ENCODE measurements at places on chromosomes 6 and 20.

GRCh38 chr20:55701467-55701866, 303.9 kb downstream of the CBLN4 start:
- DNase-seq: no peak

- DNase-seq: no peak
These were observed 652.0 kb upstream of the NOX3 start for GRCh38 chr6:156107624-156108101.

DNA sequence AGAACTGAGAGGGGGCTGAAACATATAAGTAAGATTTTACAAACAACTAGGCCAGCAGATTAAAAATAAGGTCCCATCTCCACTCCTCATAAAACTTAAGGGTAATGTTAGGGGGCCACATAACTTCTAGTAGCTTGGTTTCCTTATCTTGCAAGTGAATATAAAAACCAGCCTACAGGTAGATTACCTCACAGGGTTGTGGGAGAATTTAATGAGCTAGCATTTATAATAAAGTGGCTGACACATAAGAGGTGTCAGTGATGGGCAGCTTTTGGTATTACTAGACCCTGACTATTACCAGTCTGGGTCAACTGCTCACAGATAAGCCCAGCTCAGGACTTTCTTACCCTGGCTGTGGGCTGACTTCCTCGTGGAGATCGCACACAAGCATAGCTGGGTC, 9.2 kb upstream of the PPP1R14C start:
- DNase-seq: no peak

GRCh38 chr6:125824946-125825771, 34.4 kb downstream of the NCOA7 start:
- DNase-seq: no peak

DNA sequence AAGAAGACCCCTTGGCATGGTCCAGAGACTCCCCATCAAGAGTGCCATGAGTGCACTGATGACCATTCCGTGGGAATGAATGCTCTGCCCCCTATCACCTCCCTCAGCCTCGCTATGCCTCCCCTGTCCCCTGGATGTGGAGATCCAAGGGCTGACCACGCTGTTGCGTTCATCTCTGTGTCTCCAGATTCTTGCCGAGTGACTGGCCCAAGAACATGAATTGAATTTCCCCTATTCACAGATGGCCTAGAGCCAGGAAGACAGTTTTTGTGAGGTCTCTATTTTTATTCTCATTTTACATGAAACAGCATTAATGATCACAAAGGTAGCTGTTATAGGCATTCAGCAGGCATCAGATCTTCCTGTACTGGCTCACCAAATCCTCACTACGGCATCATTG, 33.6 kb downstream of the MAFB start:
- no peak for DNase-seq

GRCh38 chr6:71181565-71181964, 107.0 kb upstream of the OGFRL1 start:
- no peak for DNase-seq

GRCh38 chr6:111600154-111600553, 5.5 kb downstream of the TRAF3IP2 start:
- no peak for DNase-seq

DNA sequence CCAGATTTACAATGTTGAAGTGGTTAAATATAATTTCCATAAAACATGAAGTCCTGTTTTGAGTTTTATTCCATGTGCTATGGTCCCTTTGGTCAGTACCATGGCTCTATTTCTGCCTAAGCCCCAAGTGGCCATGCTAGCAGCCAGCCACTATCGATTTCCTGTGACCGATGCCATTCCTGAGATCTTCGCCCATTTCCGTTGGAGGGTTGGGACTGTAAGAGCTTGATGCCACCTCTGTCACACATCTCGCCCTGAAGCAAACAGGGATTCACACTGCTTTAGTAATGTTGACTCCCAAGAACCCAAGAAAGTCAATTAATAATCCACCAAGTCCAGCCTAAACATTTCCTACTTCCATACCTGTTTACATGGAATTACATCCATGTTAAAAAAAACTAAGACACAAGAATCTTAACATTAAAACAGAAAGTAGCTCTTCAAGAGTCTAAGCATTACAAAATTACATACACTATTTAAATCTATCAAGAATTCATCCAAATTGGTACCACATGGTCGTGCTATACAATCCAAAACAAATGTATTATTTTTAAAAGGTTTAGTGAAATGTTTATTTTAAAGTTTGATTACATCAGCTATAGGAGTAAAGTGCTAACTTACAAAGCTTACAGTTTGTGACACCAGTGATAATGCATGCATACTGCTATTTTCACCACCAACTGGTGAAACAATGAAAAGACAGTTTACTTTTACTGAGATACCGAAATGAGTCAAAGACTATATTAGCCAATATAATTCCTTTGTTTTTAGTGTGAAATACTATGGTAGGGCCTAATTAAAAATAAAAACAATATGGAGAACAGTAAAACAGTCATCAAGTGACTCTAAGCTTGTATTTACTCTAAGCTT, 2.5 kb downstream of the RBM39 start:
- DNase-seq: no peak

DNA sequence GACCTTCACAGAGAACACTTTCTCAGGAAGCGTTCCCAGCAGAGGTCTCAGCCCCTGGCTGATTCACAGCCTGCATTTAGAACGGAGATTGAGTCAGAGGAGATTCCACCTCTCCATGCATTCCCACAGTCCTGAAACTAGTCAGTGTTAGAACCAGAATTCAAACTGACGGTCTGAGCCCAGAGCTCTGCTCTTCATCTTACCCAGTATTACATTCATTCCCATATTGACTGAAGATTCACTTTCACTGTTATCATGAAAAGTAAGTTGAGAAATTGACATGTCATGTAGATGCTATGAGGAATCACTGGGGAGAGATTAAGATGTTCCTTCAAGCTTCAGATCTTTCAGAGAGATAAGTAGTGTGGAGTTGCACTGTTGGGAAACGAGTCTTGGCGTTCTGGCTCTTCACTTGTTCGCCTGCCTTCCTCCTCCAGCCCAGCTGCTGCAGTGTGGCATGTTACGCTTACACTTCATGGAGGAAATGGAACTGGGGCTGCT, 28.3 kb downstream of the MAS1 start:
- no peak for DNase-seq

GRCh38 chr6:144634371-144634770, 349.2 kb downstream of the UTRN start:
- DNase-seq: no peak

DNA sequence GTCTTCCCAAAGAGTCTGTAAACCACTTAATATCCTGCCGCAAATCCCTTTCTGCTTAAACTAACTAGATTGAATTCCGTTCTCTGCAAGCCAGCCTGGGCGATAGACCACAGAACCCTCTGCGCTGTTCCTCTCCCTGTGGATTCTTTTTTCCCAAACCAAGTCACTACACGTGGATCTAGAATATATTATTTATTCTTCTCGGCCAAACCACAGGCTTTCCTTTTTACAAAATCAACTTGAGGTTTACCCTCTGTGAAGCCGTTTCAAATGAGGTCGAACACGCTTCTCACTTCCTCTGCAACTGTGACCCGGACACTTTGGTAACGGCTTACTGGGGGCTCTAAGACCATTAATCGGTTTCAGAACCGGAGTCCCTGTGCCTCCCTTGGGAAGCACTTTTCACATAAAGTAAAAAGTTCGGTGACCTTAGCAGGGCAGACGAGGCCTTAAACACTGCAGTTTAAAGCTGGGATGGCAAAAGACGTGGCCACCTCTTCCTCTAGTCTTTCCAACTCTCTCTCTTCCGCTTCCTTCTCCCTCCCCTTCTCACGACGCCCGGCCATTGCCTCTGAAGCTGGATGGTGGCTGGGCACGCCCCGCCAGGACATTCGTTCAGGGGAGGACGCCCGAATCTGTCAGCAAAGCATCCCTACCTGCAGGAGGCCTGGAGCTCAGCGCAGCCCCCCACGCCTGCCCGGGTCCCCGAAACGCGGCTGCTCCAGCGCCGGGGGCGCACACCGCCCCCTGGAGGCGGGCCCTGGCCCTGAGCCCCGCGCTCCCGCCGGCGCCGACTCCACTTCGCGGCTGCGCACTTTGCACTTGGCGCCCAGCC, 55.0 kb upstream of the FOXC1 start:
- DNase-seq: no peak

- DNase-seq: no peak
These were observed 76.4 kb upstream of the RNF24 start for GRCh38 chr20:4091490-4092479.

GRCh38 chr20:16083639-16084280, 489.5 kb downstream of the KIF16B start:
- DNase-seq: no peak

- no peak for DNase-seq
These were observed 55.8 kb upstream of the IYD start for GRCh38 chr6:150312844-150313584.

DNA sequence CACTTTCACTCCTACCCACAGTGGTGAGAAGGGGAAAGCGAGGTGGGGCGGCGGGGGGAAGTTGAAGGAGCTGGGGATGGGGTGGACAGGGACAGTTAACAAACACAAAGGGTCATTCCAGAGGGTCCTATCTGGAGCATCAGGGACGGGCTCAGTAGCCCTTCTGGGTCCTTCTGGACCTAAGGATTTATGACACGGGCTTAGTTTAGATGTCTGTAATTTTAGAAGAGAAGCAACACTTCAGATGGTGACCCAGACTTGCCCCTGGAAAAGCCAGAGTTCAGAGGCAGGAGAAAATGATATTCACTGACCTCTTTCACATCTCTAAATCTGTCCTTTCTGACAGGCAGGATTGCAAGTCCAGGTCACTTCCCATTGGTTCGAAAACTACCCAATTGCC, 36.3 kb downstream of the PDE10A start:
- no peak for DNase-seq

- DNase-seq: no peak
These were observed 35.8 kb downstream of the PDSS2 start for GRCh38 chr6:107423474-107423990.

DNA sequence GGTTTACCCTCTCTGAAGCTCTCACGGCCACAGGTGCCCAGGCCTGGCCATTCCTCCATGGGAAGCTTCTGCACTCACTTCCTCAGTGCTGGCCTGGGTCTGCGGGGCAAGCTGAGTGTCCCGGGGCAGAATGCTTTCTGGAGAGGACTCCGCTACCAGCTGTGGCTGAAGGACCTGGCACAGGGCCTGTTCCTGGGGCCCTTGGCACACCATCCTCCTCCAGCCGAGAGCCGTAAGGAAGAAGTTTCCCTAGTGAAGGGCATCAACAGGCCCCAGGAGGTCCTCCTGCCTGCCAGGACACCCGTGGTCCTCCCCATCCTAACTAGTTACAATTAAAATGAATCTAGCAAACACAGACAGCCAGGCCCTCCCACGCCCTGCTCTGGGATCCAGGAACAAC, 14.0 kb upstream of the KCNK15 start:
- DNase-seq: no peak

- no peak for DNase-seq
These were observed 191.0 kb downstream of the BACH2 start for GRCh38 chr6:90105506-90106170.

DNA sequence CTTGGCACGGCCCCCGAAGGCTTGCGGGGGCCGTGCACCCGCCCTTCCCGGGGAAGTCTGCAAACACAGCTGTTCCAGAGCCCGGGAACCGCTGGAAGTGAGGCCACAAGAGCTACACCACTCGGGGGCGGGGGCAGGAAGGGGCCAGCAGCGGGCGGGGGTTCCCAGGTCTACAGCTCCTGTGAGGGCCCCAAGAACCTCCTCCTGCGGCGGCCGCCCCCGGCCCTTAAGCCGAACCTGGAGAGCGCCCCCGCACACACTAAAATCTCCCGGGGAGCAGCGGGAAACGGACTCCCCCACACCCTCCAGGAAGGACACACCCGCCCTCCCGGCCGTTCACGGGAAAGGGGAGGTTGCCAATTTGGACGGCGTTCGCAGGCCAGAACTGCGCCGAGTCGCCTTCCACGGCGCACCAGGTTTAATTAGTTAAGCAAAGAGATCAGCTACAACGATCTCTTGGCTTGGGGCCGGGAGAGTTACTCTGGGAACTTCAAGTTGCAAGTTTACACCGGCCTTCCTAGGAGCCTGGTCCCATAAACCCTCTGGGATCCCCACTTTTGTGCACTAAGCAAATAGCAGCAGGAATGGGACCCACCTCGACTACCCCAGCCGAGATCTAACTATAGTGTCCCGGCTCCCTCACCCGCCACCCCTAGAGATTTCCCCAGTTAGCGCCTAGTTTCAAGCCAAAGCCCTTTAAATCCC, 1.7 kb downstream of the JAG1 start:
- DNase-seq: no peak

- no peak for DNase-seq
These were observed 559.8 kb downstream of the QKI start for GRCh38 chr6:163974322-163974721.

GRCh38 chr6:25332655-25333071, 53.5 kb downstream of the CARMIL1 start:
- no peak for DNase-seq

DNA sequence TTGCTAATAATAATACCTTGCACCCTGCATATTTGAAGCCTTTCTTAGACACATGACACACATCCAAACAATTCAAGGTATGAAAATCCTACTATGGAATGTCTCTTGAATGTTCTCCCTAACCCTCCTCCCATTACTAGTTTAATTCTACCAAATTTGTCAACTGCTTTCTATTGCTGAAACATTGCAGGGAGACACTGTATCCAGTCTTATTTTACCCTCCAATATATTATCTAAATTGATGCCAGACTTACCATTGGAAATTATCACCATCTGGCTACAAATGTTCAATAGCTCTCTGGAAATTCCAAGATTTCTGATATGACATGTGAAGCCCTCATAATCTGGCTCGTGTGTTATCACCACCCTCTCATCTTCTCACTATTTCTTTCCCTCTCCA, 1027.3 kb upstream of the CITED2 start:
- no peak for DNase-seq

DNA sequence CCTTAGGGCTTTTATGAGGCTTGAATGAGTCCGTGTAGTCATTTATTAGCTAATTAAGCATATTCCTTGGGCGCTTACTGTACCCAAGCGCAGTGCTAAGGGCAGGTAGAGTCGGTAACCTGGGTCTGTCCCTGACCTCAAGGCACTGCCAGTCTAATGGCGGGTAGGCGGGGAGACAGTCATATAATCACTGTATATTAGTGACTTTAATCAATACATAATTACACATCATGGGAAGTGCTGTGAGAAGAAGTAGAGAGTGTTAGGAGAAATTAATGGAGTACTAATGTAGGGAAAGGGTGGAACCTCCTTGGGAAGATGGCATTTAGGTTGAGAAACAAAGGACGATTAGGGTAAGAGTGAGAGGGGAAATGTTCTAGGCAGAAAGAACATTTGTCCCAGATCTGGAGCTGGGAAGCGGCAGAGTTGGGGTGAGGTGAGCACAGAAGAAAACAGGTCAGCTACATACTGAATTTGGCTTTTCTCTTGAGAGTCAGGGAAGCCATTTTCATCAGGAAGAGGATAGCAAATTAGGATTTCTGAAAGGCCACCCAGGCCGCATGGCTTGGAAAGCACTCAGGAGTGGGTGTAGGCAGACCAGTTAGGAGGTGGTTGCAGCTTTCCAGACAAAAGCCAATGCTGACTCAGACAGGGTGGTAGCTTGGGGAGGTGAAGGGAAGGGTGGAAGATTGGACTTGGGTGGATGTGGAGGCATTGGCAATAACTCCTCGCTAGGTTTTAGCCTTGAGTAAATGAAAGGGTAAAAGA, 954 bp upstream of the BLCAP start:
- DNase-seq: no peak
